Brain microvascular endothelial cell (primary cell): ENCODE measurements at places on chromosomes 2 and 18.

GRCh38 chr2:185128996-185129395 lies 530.7 kb downstream of the ZNF804A start:
- DNase-seq, result no peak

DNA sequence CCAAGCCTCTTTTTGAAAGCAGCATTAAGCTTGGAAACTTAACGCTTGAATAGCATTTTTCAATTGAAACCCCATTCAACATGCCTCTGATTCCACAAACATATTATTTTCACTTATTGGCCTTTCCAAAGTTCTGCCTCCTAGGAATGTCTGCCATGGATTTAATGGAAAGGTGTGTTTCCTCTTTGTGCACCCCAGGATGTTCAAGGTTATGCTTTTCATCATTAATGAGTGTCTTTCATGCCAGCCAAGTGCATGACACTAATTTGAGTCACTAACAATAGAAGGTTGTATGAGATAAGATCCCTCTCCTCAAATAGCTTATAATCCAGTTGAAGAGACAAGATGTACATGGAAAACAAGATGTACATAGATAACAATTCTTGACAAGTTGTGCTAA lies 84.7 kb downstream of the ALPK2 start:
- DNase-seq, result no peak

GRCh38 chr18:35470435-35470834 lies 27.3 kb downstream of the INO80C start:
- no peak for DNase-seq

- DNase-seq, result peak; percentile 68
These were observed 130.3 kb upstream of the CXCR4 start for GRCh38 chr2:136248242-136248641.

DNA sequence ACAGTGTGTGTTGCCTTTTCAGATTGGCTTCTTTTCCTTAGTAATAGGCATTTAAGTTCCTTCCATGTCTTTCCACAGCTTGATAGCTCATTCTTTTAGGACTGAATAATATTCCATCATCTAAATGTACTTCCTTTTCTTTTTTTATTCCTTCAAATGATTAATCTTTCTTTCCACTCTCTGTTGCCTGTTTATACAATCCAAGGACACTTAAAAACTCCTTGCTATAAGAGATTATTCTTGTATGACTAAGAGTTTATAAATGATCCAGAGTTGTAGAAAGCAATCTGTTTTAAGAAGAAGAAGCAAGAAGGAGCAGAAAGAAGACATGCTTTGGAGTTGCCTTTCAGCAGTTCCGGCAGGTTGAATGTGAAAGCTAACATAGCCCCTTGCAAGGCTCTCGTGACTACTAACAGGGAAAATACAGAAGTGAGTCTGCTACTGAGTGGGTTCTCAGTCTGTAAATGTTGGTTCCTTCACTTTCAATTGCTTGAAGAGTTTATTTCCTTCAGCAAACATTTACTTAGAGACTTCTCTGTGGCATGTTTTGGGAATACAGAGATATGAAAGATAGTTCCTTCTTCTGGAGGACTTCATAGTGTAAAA lies 123.0 kb downstream of the PMAIP1 start:
- DNase-seq, result no peak

DNA sequence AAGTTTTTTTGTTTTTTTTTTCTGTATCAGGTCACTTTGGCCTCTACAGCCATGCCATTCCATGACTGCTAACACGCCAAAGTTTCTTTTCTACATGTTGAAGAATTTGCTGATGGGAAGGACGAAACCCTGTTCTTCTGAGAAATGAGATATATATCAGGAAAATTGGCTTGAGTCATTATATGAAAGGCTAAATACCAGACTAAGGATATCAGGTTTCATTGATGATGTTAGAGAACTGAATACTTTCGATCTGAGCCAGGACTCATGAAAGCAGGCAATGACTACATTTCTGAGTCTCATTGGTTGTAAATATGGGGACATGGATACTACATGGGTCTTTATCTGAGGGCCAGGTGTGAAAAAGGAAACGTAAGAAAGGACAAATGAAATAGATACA lies 181.4 kb downstream of the OSR1 start:
- peak; percentile 33 for DNase-seq

GRCh38 chr18:8391068-8391467 lies 218.2 kb upstream of the RAB12 start:
- DNase-seq, result peak; percentile 50

- DNase-seq, result peak; percentile 79
These were observed 539.4 kb upstream of the TNP1 start for GRCh38 chr2:217399291-217399690.

GRCh38 chr2:162838136-162838497 lies 450 bp downstream of the KCNH7 start:
- DNase-seq, result no peak

- DNase-seq, result no peak
These were observed 108.6 kb upstream of the EML6 start for GRCh38 chr2:54614819-54615218.

DNA sequence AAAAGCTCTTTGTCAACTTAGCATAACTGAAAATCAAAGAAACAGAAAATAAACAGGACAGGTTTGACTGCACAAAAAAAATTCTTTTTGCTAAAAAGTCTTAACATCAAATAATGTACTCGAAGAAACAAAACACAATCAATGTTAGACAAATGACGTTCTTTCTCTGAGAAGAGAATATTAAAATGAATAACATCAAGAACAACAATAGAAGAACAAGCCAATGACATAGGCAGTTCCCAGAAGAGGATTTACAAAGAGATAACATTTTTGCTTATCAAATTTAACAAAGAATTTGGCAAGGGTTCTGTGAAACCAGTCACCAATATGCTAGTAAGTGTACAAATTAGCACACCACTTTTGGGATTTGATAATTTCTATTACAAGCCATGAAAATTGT lies 5.8 kb downstream of the GPR55 start:
- no peak for DNase-seq

DNA sequence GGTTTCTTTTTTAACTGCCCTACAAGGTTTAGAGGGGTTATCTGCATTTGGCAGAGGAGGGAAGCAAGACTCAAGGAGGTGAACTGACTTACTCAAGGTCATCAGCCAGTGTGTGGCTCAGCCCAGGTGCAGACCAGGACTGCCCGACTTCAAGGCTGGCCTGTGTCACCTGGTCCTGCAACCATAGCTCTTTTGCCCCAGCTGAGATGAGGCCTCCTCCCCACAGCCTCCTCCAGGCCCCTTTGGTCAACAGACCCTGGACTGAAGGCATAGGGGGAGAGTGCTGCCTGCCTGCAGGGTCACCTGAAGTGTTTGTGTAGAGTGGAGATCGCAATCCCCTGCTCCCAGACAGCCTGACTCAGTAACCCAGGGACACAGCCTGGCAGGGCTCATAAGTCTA lies 168.5 kb upstream of the GLI2 start:
- no peak for DNase-seq

GRCh38 chr2:162232027-162232426 lies 11.2 kb downstream of the FAP start:
- no peak for DNase-seq
